ENCODE measurements at places on chromosomes 4 and X.
A peak's percentile ranks its signal among the peaks of the same experiment; 100 is the strongest.

DNA sequence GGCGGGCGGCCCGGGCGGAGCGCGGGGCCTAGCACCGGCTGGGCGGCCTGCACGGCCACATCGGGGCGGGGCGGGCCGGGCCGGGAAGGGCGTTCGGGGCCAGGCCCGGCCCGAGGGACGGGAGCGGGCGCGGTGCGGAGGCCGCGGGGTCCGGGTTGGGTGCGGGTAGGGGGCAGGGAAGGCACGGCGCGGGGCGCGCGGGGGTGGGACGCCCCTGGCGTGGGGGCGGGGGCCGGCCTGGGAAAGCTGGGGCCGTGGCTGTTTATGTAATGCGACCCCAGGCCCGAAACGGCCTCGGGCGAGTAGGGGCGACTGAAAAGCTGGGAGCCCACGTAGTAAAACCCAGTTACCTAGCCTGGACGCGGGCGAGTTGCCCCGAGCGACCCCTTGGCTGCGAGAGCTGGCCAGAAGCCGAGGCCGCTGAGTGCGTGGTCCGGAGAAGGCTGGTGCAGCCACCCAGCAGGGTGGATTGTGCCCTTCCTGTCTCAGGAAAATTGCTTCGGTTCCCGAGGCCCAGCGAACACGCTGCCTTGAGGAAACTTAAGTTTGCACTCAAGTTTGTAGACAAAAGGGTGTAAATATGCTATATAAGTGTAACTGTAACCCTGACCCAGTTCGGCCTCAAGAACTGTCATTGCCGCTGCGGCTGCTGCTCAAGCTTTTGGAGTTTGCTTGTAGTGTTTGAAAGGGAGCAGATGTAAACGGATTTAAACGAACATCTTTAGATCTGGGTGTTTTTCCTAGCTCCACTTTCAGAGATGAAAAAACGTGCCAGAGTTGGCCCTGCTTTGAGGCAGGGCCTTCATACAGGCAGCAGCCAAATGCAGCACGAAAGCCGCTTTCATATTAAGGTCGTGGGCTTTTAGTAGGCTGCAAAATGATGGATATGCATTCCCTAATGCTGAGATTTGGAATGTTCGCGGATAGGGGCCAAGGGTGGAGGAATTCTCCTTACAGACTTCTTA, 674 bp downstream of the SEC24B start:
- peak; percentile 14 for DNase-seq

DNA sequence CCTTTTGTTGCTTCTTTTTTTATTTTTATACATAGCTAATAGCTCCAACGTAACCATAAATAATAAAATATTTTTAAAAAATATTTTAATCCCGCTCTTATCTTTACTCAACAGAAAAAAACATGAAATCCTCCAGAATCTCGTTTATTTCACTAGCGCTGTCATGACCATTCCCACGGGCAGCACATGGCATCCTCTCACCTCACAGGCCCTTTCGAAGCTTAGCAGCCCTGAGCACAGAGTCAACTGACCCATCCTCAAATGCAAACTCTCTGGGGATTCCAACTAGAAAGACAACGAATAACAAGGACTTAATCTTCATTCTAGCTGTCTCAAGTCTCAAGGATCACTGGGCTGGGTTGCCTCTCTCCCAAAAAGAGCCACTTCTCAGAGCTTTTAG, 285.9 kb upstream of the PPARGC1A start:
- DNase-seq = no peak

DNA sequence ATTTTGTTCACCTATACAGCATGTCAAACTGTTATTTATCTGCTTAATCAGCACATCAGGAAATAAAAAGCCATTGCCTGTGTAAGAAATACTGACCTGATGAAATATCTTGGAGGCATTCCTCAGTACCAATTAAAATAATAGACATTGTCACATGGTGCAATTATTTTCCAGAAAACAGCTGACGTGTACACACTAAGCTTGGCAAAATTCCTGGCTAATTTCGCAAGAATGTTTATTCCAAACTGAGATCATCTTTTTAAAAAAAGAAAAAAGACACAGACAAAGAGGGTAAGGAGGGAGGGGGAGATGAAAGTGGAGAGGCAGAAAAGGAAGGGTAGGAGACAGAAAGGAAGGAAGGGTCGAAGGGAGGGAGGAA, 61.9 kb upstream of the NFKB1 start:
- no peak for DNase-seq

GRCh38 chrX:135324463-135324862, 15.2 kb downstream of the ETDC start:
- DNase-seq = no peak

All from CD4-positive, alpha-beta T cell treated with Interleukin-17A for 4 hours (primary cell).